ENCODE measurements at places on chromosomes 7 and 10.

DNA sequence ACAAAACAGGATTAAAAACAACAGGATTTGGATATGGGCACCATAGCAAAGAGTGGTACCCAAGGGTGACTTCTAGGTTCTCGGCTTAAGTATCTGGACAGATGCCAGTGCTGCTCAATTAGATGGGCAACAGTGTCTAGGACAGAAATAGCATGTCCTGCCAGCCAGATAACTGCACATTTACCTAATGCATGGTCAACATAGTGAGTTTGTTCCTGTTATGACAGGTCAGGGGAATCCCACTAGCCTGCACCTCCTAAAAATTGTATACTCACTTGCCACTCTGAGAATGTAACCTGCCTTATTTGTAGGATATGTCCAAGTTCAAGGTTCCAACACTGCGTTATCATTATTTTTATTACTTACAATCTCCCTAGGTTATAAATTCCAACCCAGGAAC lies 471.7 kb downstream of the GRM8 start:
- DNase-seq = no peak

GRCh38 chr10:116276981-116277380 lies 4.0 kb upstream of the GFRA1 start:
- no peak for DNase-seq

GRCh38 chr7:69232445-69233376 lies 365.6 kb upstream of the AUTS2 start:
- no peak for DNase-seq

- peak; percentile 83 for DNase-seq
Observed at GRCh38 chr10:62244785-62245467, 23.7 kb downstream of the RTKN2 start.

DNA sequence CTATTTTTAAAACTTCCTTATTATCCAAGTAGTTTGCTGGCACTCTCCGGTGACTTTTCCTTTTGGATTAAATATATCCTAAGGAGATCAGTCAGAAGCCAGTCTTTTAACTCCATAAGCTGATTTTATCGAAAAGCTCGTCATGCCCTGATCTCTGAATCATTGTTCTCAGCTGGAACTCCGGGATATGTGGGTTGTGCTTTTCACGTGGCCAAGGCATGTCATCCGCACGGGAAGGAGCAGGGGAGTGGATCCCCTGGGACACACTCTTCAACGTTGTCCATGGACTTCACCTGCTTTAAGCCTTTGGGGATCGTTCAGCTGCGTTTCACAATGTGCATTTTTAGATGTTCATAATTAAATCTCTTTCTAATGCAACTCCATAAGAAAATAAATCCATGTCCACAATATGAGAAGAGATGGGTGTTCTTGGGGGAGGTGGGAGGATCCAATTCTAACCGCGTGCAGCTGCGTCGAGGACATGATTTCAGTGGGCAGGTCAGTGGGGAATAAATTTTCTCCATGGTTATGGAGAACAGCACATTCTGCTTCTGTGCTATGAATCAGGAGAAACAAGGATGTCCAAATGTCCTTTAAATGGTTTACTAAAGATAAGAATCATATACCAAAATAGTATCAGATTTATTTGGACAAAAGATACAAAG lies 229.5 kb upstream of the ADARB2 start:
- DNase-seq = no peak

DNA sequence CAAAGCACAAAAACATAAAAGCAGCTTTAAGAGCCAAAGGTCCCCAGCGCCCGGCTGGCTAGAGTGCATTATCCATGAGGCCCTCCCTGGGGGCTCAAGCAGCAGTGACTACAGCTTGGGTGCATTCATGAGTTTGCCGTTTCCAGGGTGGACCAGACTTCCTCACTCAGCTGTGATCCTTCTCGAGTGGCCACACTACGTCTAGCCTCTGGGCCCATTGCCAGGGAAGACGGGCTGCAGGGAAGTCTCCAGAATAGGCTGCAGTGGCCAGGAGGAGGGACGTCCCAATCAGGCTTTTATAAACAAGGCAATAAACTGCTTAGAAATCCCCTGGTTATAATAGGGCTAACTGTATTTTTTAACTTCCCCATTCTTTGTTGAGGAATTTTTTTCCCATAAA lies 89.4 kb upstream of the C1QL3 start:
- no peak for DNase-seq

- DNase-seq = no peak
Observed at GRCh38 chr10:116470768-116471415, 43.2 kb downstream of the PNLIPRP3 start.

DNA sequence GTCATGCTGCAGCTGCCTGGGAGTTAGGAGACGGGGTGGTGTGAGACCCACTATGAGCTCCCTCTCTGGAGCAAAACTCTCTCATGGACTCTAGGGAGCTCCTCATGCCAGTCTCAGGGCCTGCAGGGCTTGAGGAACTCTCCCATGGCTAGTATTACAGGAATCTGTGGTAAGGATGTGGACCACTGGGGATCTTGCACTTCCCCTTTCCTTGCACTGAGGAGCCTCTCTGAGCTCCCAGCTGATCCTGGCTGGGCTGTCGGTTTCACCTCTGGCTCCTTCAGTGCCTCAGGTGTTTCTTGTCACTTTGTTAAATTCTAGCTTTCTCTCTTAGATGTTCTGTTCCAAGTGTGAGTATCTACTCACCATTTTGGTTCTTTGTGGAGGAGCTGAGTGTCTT lies 71.6 kb upstream of the IMMP2L start:
- no peak for DNase-seq

DNA sequence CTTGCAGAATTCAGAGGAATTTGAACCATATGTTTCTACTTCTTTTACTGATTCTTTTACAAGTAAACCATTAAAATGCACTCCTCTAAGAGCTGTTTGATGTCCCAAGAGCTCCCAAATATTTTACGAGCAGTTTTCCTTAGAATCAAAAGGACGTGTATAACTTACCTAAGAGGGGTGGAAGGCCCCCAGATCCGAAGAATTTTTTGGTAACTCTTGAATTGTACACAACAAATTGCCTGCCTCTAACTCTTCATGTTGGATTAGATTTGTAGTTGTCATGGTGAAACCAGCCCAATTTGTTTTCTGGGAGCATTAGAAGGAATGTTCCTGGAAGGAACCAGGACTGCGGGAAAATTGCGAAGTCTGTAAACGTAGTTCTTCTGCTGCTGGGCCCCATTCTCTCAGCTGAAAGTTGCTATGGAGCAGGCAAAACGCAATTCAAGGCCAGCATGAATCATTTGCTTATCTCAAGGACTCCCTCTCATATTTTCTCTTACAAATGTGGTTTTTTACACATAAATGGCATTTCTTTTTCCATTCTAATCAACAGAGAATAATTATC lies 124.8 kb upstream of the TMEM72 start:
- DNase-seq = peak; percentile 93

GRCh38 chr7:152925412-152926147 lies 166.0 kb downstream of the ACTR3B start:
- no peak for DNase-seq

DNA sequence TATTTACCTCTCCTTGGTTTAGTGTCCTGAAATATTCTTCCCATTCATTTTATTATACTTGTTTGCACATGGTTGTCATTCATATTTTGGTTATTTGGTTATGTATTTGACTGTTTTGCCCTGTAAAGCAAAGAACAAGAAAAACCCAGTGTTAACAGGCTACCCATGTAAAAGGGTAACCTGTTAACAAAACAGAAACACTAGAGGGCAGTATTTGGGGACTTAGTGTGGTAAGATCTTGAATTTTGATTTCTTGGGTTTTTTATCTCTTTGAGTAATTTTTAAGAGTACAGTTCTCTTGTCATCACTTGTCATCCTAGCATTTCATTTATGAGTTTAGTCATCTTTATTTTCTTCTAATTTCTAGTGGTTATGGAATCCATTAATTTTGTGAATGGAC lies 51.3 kb downstream of the POLL start:
- DNase-seq = peak; percentile 27

- peak; percentile 38 for DNase-seq
Observed at GRCh38 chr7:82323806-82324205, 119.8 kb downstream of the CACNA2D1 start.
